Spleen (tissue), 13 donors: ENCODE measurements at places on chromosomes 12 and 14. TPM values are rescaled to one million over a fixed set of nuclear protein-coding genes. Genes with fewer than 3 reads are reported as not detected.

DNA sequence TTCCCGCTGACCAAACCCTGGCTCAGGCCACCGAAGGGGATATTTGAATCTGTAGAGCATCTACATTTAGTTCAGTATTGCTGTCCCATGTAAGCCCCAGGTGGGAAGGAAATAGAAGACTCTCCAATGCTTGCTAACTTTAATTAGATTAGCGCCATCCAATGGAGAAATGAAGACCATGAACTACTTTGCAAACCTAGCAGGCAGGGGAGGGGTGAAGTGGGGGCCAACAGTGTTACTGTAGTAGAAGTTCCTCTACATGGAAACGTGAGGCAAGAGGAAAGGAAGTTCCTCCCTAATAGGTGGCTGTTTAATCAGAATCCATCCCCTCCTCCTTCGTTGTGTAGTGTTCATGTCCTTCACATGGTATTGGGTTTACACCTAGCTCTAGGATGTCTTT lies 9.3 kb upstream of the DENND5B start:
- no peaks in the 10 kb centered on the region for H3K36me3 ChIP-seq
- DNase-seq: no peak
- no peak overlapping the region for H3K27ac ChIP-seq
- peaks cover 6% of the 10 kb centered on the region for H3K4me1 ChIP-seq
- no peaks in the 10 kb centered on the region for H3K27me3 ChIP-seq

DNA sequence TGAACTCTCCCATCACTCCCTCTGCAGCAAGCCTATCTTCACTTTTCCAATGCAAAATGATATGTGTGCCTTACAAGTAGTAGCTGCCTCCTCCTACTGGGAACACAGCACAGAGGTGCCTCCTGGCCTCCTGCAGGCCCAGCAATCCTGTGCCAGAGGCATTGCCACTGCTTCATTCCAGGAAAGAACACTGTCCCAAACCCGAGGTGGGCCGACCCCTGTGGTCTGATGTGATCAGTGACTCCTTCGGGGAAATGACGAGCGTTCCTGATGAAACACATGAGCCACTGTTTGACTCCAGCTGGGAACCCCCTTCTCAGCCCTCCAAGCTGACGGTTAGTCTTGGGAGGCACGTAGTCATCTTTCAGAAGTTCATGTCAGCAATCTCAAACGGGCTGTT lies 19.5 kb downstream of the PSMC1 start:
- no peak overlapping the region for H3K4me3 ChIP-seq
- no peak overlapping the region for H3K27ac ChIP-seq
- DNase-seq: no peak
- no peaks in the 10 kb centered on the region for H3K4me1 ChIP-seq
- peaks cover 57% of the 10 kb centered on the region for H3K36me3 ChIP-seq

DNA sequence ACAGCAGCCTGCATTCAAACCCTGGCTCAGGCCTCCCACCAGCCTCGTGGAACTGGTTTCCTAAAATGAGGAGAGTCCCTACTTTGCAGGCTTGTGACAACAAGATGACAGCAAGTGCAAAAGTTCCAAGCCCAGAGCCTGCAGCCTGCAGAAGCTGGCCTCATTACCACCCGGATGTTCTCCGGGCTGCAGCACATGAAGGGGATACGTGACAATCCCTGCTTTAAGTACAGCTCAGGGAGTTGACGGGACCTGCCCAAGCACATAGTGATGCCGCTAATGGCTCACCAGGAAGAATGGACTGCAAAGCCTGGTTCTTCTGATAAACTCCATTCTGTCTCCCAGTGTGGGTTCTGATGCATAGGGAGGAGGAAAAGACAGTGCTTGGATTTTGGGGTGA lies 15.0 kb downstream of the SSH1 start:
- no peaks in the 10 kb centered on the region for H3K27me3 ChIP-seq
- peak overlapping the region; percentile 5 for H3K27ac ChIP-seq
- peaks cover 44% of the 10 kb centered on the region for H3K36me3 ChIP-seq
- peak; percentile 51 for DNase-seq
- H3K4me3 ChIP-seq: no peak overlapping the region
- H3K4me1 ChIP-seq: peaks cover 48% of the 10 kb centered on the region

DNA sequence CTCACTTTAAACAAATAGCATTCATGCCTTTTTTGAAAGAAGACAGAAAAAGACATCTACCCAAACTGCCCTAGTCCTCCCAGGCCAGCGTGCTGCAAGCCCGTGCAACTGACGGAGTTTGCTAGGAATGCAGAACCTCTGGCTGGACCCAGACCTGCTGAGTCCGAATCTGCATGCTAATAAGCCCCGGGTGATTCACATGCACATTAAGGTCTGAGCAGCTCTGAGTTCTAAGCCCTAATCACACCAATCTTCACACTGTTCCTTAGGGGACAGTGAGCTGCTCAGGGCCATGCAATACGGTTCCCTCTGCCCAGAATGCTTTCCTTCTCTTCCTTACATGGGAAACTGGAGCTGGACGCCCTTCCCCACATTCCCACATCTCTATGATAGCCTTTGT lies 25.2 kb downstream of the HAL start:
- no peak overlapping the region for H3K27ac ChIP-seq
- H3K4me1 ChIP-seq: no peaks in the 10 kb centered on the region
- no peak overlapping the region for H3K4me3 ChIP-seq

- H3K4me3 ChIP-seq: no peak overlapping the region
- H3K27me3 ChIP-seq: no peaks in the 10 kb centered on the region
- DNase-seq: no peak
- no peaks in the 10 kb centered on the region for H3K4me1 ChIP-seq
- H3K27ac ChIP-seq: no peak overlapping the region
- no peaks in the 10 kb centered on the region for H3K36me3 ChIP-seq
Measured at GRCh38 chr14:72822946-72823611, 70.8 kb downstream of the DPF3 start.

GRCh38 chr14:64656986-64657385 lies 47.2 kb upstream of the PLEKHG3 start:
- no peaks in the 10 kb centered on the region for H3K27me3 ChIP-seq
- H3K27ac ChIP-seq: no peak overlapping the region
- DNase-seq: no peak
- H3K4me1 ChIP-seq: peaks cover 17% of the 10 kb centered on the region

GRCh38 chr14:61543946-61544345 lies 151.4 kb upstream of the HIF1A start:
- peak overlapping the region; percentile 40 for H3K27ac ChIP-seq
- H3K4me3 ChIP-seq: no peak overlapping the region
- no peak for DNase-seq
- peaks cover 17% of the 10 kb centered on the region for H3K36me3 ChIP-seq
- no peaks in the 10 kb centered on the region for H3K27me3 ChIP-seq

GRCh38 chr14:87434011-87434410 lies 559.0 kb downstream of the GALC start:
- H3K4me1 ChIP-seq: no peaks in the 10 kb centered on the region
- H3K4me3 ChIP-seq: no peak overlapping the region
- no peak for DNase-seq
- no peaks in the 10 kb centered on the region for H3K36me3 ChIP-seq
- no peaks in the 10 kb centered on the region for H3K27me3 ChIP-seq
- H3K27ac ChIP-seq: no peak overlapping the region

- H3K36me3 ChIP-seq: no peaks in the 10 kb centered on the region
- no peak for DNase-seq
- peaks cover 32% of the 10 kb centered on the region for H3K27me3 ChIP-seq
- peak overlapping the region; percentile 56 for H3K4me3 ChIP-seq
- H3K4me1 ChIP-seq: peaks cover 47% of the 10 kb centered on the region
Measured at GRCh38 chr12:131829791-131830334, 1.7 kb downstream of the MMP17 start.

- peaks cover 51% of the 10 kb centered on the region for H3K4me1 ChIP-seq
- no peak overlapping the region for H3K4me3 ChIP-seq
- peaks cover 82% of the 10 kb centered on the region for H3K36me3 ChIP-seq
- H3K27me3 ChIP-seq: no peaks in the 10 kb centered on the region
- peak overlapping the region; percentile 37 for H3K27ac ChIP-seq
- no peak for DNase-seq
Measured at GRCh38 chr14:91129261-91129660, 15.4 kb downstream of the DGLUCY start.

The SLC24A4 gene
- 4.0 TPM for total RNA-seq

The DIO3 gene
- 0.33 TPM for total RNA-seq

The A2ML1 gene
- not detected for total RNA-seq

The TTC6 gene
- not detected for total RNA-seq

The AKAP3 gene
- 0.69 TPM for total RNA-seq

The TEX52 gene
- total RNA-seq: not detected

The TMCC3 gene
- total RNA-seq: 26.6 TPM

The TCTN1 gene
- total RNA-seq: 27.2 TPM
